ENCODE measurements at places on chromosomes 7 and 10. TPM values are rescaled to one million over a fixed set of nuclear protein-coding genes. Genes with fewer than 3 reads are reported as not detected.

Gene FANK1
- 2.6 TPM for total RNA-seq

DNA sequence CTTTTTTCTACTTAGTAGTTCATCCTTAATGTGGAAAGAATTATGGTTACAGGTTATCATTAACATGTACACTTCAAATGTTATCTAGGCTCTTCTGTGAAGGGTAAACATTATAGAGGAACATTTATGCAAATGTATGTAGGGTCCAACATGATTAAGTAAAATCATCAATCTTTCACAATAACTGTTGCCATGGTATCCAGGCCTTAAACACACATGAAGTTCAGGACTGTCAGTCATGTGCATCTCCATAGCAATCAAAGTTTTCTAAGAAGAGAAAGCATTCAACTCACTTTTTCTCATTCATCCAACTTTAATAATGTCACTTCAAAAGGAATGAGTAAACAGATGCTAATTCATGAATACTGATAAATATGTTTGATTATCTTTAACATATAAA is 83.6 kb downstream of the DNAJC1 start:
- no peak overlapping the region for H3K27ac ChIP-seq
- no peaks in the 10 kb centered on the region for H3K27me3 ChIP-seq
- H3K4me3 ChIP-seq: no peak overlapping the region
- no peak for DNase-seq
- no peaks in the 10 kb centered on the region for H3K36me3 ChIP-seq
- no peaks in the 10 kb centered on the region for H3K4me1 ChIP-seq

DNA sequence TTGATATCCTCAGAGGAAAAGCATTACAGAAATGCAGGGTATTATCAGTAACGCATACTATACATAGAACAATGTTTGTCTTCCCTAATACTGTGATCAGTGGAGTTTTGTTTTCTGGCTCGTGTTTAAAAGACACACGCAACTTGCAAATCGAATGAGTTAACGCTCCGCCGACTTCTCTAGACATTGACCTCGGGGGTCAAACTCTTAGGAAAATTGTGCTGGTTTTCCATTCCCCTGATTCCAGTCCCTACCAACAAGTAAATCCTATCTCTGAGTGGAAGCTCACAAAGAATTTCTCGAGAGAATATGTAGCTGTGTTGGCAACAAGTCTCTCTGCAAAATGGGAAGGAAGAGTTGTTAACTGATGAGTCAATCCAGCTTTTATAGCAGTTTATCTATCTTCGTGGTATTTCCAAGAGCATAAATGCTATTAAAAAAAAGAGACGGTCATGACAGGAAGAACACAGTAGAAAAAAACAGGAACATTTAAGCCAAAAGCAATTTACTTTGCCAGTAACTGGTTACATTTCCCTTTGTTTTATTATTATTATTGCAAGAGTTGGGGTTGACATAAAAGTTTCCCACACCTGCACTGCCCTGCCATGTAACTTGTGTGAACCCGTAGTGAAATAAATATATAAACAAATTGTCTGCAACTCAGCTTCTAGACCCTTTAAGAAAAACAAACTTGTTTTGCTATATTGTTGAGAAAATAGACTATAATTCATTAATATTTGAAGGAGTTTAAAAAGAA is 144.4 kb downstream of the ARID5B start:
- peak; percentile 97 for DNase-seq
- no peaks in the 10 kb centered on the region for H3K36me3 ChIP-seq
- H3K4me3 ChIP-seq: peak overlapping the region; percentile 5
- H3K4me1 ChIP-seq: peaks cover 47% of the 10 kb centered on the region
- peak overlapping the region; percentile 94 for H3K27ac ChIP-seq

DNA sequence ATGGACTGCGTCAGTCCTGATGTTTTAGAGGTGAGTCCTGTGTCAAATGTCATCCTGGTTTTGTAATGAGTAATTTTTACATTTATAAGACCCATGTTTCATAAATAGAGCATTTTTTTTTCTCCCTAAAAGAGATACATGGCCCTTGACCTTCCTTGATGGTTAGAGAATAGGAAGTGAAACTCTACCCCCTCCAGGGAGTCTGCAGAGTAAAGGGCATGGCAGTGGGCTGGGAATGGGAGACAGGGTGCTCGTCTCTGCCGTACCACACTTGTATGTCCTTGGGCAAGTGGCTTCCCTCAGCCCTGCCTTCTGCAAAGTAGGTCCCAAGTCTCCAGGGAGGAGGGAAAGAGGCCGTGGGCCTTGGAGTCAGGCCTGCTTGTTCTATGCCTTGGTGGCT is 63.9 kb downstream of the WDFY4 start:
- H3K27ac ChIP-seq: no peak overlapping the region
- no peaks in the 10 kb centered on the region for H3K36me3 ChIP-seq
- H3K27me3 ChIP-seq: peaks cover 5% of the 10 kb centered on the region
- H3K4me1 ChIP-seq: no peaks in the 10 kb centered on the region
- H3K4me3 ChIP-seq: no peak overlapping the region

GRCh38 chr7:144830024-144830785 is 5.6 kb downstream of the TPK1 start:
- H3K4me3 ChIP-seq: no peak overlapping the region
- peaks cover 8% of the 10 kb centered on the region for H3K4me1 ChIP-seq
- H3K27ac ChIP-seq: no peak overlapping the region
- no peaks in the 10 kb centered on the region for H3K27me3 ChIP-seq
- no peaks in the 10 kb centered on the region for H3K36me3 ChIP-seq

DNA sequence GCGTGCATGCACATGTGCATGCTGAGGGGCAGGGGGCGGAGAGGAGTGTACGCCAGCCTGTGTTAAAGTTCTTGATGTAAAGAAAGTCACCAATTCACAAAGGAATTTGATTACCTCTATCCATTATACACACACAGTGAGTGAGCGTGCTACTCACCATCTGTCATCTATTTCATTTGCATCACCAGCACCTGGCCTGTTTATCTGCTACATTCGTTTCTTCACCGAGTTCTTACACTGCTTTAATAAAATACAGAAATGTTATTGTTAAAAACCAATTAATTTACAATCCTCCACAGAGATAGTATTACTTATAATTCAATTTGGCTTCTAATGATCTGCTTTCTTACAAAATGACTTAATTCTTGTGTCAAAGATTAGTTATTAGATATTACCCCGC is 32.6 kb downstream of the NEUROD6 start:
- H3K36me3 ChIP-seq: no peaks in the 10 kb centered on the region
- H3K27me3 ChIP-seq: no peaks in the 10 kb centered on the region
- H3K4me1 ChIP-seq: no peaks in the 10 kb centered on the region
- no peak overlapping the region for H3K4me3 ChIP-seq

- no peaks in the 10 kb centered on the region for H3K36me3 ChIP-seq
- no peak overlapping the region for H3K27ac ChIP-seq
- peak; percentile 60 for DNase-seq
- H3K4me3 ChIP-seq: no peak overlapping the region
- H3K4me1 ChIP-seq: peaks cover 3% of the 10 kb centered on the region
These were observed 212.7 kb upstream of the KCND2 start for GRCh38 chr7:120060281-120060680.

Gene EPDR1
- 43.4 TPM for total RNA-seq

DNA sequence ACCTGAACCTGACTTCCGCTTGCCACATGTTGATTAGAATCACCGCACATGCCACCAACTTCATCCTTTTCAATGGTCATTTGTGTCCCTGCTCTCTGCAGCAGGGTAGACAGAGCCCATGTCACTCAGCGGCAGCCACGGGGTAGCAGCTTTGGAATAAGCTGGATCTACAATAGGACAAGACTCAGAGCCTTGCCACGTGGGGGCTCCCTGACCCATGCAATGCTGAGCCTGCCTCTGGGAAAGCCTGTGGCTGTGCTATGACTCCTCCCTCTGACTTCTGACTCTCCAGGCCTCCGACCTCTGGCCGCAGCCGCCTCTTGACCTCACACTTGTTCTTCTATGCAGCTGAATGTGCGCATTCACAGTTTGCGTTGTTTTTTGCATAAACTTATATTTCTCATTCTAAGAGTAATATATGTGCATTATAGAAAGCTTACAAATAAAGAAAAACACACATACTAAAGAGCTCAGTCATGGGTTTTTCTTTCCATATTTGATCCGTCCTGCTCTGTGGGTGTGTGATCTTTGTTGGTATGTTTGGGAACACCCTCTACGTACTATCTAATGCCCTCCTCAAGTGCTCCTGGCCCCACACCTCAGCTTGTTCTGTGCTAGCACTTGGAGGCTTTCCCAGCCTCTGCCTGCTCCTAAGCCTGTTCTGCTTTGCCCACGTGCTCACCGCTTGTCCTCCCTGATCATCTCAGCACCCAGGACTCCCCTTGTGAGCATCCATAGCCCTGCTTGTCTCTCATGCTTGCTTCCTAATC is 198.0 kb upstream of the MKI67 start:
- H3K4me1 ChIP-seq: no peaks in the 10 kb centered on the region
- no peaks in the 10 kb centered on the region for H3K27me3 ChIP-seq
- no peaks in the 10 kb centered on the region for H3K36me3 ChIP-seq
- DNase-seq: no peak

DNA sequence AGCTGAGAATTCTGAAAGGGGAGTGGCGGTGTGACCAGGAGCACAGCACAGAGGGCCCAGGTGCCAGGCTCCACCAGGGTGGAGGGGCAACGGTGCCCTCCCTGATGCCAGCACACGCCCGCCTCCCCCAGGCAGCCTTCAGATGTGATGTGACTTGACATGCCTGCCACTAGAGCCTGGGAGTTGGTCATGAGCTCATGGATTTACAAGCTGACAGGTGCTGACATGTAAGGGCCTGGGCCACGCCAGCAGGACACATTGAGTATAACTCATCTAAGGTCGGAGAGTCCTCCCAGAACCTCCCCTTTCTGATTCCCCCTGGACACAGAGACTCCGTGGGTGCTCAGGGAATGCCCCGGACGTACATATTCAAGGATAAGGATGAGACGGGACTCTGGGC is 74.2 kb downstream of the LSM5 start:
- no peaks in the 10 kb centered on the region for H3K4me1 ChIP-seq
- no peak for DNase-seq
- H3K27ac ChIP-seq: no peak overlapping the region
- H3K36me3 ChIP-seq: no peaks in the 10 kb centered on the region
- no peak overlapping the region for H3K4me3 ChIP-seq
